ENCODE measurements at places on chromosomes 4 and X.

DNA sequence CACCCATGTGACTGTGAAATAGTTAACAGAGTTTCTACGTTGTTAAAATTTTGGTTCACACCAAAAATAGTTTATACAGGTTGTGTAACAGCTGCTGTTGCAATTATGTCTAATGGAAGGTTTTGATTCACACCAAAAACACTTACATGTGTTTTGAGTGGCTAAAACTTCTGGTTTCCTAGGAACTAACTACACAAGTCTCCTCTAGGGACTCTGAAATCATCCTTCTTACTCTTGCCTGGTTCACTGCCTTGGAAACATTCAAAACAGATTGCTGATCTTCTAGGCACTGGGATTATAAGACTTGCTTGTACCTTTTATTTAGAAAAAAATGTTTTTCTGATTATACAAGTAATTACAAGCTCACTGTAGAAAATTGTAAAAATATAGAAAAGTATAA, 14.9 kb upstream of the MORC4 start:
- no peak for DNase-seq

DNA sequence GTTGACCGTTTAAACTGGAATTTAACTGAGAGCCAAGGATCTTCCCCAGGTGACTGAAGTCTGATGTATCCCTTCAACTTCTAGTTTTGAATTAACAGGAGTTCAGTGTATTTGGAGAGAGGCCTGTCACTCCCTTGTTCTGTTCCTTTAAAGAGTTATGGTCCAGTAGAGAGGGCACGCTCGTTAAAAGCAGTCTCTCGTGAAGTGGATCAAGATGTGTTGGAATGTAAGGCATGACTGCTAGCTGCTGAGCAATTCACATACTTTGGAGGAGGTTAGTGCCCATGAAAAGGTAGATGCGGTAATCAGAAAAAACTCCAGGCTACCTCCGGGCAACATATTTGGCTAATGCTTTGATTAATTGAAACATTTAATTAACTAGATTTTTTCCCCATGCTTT, 65.7 kb downstream of the SHROOM2 start:
- no peak for DNase-seq

DNA sequence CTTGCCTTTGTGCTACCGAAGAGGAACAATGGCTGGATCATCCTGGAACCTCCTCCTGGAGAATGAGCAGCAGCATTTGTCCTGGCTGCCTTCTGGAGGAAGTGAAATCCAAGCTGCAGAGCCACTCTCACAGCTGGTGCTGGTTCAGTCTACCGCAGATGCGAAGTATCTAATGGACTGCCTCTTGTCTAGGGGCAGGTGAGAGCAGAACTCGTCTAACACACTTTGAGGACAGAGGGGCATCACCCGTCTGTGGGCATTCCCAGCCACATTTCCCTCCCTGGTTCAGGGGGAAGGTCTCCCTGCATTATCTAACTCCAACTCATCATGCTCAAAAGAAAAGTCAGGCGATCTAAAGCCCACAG, 338.2 kb upstream of the GATB start:
- no peak for DNase-seq

DNA sequence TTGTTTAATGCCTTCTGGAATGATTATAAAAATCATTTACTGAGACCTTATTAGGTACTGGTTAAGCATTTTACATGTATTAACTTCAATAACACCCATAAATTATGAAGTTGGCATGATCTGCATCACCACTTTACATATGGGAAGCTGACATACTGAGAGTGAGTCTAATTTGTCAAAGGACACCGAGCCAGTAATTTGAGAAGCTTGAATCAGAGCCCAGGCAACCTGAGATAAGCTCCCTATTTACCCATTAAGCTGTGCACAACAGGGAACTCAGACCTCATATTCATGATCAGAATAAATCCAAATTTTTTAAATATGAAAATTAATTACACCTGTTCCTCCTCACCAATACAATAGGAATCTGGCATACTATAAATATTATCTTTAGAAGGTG, 247.9 kb upstream of the EPHA5 start:
- no peak for DNase-seq

- no peak for DNase-seq
Measured at GRCh38 chr4:82457266-82457665, 26.9 kb downstream of the ENOPH1 start.

- DNase-seq = no peak
Measured at GRCh38 chr4:78032446-78032845, 24.7 kb upstream of the FRAS1 start.

- DNase-seq = no peak
Measured at GRCh38 chr4:83065266-83065665, 30.3 kb downstream of the COPS4 start.

DNA sequence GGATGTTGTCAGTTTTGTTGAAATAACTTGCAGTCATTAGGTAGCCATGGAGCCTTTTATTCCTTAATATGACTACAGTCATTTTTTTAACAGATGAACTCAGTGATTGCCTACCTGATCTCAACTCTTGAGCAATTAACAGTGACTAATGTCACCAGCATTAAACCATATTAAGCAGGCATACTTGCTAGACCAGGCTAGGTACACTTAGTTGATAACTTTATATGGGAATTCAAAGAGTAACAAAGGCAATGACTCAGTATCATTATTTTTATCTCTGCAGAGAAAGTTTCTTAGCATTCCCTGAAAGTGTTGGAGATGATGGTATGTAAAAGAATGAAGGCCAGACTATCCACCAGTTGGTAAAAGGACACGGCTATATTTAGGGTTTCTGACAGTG, at the start of gene C4orf54:
Gene C4orf54, minus strand, starts transcription at position 31 of the 400 bp plus-strand sequence. CDS start 3,180 bp downstream, outside the sequence.
- DNase-seq = no peak

DNA sequence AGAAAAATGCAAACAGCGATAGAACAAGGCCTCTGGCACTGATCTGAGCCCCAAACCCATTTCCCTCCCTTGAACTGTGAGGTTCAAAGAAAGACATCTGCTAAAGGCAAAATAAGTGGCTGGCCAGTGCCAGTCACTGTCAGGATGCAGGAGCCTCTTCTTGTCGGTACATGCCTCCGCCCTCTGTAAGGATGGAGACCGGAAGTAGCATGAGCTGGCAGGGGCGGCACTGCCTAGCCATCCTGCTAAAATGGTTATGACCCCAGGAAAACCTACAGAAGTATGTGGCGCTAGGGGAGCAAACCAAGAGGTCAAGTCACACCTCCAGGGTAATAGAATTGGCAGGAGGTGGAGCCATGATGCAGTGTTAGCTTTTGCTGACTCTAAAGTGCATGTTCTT, 180.3 kb downstream of the DCLK2 start:
- no peak for DNase-seq

DNA sequence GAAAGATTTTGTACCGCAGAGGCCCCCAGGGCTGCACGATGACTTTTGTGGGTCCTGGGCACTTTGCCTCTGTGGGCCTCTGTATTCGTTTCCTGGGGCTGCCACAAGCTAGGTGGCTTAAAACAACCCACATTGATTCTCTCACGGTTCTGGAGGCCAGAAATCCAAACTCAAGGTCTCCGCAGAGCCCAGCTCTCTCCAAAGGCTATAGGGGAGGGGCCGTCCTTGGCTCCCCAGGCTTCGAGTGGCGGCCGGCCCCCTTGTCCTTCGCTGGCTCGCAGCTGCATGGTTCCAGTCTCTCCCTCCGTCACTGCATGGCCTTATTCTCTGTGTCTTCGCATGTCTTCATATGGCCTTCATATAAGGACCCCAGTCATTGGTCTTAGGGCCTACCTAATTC, 241.2 kb downstream of the EVC2 start:
- DNase-seq = no peak

GRCh38 chrX:115339441-115340025, 50.0 kb downstream of the LUZP4 start:
- DNase-seq = no peak

GRCh38 chr4:140748171-140748570, 8.0 kb downstream of the TBC1D9 start:
- no peak for DNase-seq

DNA sequence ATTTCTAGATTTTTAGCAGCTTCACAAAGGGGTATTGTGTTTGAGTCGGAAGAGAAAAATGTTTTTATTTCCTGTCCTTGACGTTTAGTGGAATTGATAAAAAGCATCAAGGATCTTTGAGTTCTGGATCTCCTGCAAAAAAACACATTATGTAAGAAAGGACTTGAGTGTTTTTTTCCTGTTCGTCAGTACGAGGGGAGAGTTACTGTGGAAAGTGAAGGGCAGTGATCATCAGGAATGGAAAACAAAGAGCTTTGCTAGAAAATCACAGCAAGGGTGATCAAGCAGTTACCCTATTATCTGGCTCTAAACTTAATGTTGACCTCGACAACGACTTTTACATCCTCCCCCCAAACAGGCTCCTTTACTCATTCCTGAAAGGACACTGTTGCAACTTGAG, 7.3 kb downstream of the LIMCH1 start:
- DNase-seq = no peak

GRCh38 chrX:136950211-136950610, 69.7 kb upstream of the RBMX start:
- no peak for DNase-seq

DNA sequence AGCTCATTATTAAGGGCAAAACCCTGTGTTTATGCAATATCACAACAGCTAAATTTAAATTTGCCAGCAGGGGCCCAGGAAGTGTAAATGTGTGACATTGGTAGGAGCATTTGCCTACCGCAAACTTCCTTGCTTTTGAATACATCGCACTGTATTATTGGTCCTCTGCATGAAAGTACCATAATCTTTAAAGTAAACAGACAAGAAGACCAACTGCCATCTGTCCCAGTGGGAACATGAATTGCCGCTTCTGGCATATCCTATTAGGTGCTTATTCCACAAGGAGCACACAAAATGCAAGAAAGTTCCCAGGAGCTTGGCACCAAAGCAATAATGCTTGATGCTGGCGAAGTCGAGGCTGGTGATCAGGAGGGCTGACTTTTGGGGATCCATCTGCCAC, 51.3 kb downstream of the SOD3 start:
- no peak for DNase-seq

- no peak for DNase-seq
Measured at GRCh38 chrX:102154218-102154860, 1.4 kb downstream of the BEX5 start.

DNA sequence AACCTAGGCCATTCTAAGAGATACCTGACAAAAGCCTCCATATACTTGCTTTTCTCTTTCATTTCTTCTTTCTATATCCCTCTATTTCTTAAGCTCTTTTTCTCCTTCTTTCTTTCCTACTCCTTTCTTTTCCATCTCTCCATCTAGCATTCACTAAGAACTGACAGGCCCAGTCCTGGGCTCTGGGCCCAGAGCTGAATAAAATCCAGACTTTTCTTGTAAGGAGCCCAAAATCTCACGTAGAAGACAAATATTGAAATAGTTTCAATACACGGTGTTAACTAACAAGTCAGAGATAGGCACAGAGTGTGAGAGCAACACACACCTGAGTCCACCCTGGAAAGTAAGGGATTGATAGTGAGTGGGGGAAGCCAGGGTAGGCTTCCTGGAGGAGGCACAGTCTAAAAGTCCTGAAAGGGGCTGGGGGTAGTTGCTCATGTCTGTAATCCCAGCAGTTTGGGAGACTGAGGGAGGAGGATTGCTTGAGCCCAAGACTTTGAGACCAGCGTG, 73.2 kb upstream of the EFNB1 start:
- no peak for DNase-seq

- no peak for DNase-seq
Measured at GRCh38 chr4:122614621-122615020, 6.2 kb downstream of the IL21 start.

- DNase-seq = no peak
Measured at GRCh38 chr4:152342293-152342692, 193.6 kb downstream of the FBXW7 start.

DNA sequence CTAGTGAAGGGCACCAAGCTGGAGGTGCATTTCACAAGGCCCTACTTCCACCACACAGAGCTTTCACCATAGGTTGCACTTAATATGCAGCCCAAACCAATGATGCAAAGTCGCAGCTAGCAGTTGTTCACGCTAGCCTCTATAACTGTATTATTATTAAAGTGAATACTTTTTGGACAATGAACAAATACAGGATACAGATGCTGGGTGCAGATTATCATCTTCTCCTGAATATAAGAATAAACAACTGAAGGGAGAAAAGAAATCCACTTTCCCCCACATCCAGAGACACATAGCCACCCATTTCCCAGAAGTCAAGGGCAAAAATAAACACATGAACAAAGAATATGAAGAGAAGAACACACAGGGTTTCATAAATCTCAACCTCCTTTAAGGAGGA, 107.2 kb downstream of the PRDM5 start:
- DNase-seq = no peak

DNA sequence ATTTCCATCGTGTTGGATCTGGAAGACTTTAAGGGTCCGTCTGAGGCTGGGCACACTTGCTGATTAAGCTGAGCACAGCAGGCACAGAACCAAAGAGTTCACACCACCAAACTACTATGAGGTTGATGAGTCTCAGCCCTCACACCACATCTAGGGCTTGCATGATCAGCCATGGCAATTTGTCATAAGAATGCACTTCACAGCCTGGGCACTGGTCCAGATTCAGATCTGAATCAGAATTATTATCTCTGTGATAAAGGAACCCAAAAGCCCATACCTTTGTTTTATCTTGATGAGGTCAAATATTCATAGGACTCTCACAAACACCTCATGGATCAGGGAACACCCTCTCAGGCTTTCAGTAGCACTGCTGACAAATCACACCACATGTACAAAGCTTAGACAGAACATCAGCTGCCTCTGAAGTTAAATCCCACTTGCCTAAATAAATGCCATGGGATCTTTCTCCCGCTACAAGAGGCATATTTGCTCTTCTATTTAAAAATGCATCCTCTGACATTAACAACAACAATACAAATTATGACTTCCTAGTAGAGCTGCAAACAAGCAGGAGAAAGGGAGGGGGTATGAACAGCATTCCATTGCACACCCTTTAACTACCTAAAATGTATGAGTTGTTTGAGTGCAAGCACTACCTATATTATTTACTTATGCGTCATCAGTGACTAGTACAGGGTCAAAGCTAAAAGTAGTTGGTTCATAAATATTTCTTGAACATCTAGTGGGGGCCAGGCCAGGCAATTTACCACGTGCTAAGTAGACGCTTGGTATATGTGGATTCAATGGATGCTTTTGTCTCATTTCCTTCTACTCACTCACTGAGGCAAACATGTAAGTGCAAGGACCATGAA, 186.3 kb upstream of the FGF13 start:
- DNase-seq = no peak

Measured in stimulated activated CD4-positive, alpha-beta T cell treated with anti-CD3 and anti-CD28 coated beads, Interleukin-1b, Interleukin-23, amount 100 ng/mL, for 1 hour (primary cell).